ENCODE measurements at places on chromosomes 6 and 20.

DNA sequence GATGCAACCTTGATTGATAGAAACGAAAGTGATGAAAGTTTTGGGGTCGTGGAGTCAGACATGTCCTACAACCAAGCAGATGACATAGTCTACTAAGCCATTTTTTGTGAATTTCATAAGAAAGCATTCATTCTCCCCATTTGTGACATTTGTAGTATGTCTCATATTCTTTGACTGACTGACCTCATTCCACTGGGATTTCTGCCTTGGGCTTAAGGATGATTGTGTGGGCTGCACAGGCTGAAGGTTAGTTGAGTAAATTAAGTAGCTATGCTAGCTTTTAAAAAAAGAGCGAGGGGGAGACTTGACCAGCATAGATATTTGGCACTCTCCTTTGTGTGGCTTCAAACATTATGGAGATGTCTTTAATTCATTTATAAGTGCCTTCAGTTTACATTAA is 28.9 kb downstream of the STMND1 start:
- no peak for DNase-seq

- no peak for DNase-seq
These were observed 93.6 kb upstream of the FAM8A1 start for GRCh38 chr6:17506531-17506930.

GRCh38 chr6:26611599-26611998 is 14.8 kb downstream of the ABT1 start:
- no peak for DNase-seq

DNA sequence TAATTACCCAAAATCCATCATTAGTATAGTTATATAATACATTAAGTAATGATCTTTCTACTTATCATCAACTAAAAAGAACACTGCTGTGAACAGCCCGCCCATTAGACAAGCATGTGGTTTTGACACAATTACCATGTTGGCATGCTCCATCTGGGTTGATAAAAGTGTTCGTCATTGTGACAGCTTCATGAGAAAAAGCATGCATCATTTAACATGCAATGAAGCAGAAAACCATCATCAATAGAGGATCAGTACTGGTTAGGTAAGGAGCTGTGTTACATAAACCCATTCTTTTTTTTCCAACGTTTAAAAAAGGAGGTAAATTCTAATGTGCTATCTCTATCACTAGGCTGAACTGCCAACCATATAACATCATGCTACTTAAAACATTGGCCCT is 101.9 kb downstream of the EPB41L2 start:
- no peak for DNase-seq

DNA sequence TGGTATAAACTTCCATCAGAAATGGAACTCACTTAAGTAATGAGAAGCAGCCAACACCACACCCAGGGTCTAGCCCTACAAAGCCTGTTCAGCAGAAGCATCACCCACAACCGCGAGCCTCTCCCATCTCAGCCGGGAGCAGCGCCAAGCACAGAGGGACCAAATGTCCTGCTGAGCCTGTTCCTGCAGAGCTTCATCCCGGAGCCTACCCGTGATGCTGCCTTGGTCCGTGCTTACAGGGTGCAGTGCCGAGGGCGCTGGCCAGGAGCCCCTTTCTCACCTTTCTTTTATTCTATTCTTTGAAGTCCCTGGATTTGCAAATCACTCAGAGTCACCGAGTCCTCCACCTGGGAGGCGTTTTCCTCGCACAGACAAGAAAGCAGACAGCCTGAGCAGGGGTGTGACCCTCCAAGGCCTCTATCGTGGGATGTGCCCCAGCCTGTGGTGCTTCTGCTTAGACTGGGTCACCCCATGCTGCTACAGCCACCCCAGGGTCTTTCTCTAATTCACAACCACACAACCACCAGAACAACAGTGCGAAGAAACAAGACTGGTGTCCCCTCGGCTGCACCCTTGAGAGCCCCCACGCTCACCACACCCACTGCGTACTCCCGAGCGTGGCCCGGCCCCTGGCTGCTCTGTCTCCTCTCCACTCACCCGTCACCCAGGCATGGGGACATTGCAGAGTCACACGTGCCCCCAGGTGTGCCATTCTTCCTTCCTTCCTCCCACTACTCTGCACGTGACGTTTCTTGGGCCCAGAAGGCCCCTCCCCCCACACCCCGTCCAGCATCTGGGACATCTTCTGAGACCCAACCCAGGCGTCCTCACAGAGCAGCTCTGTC is 92.2 kb upstream of the MPC1 start:
- DNase-seq, result no peak

- no peak for DNase-seq
These were observed 190.3 kb upstream of the PREP start for GRCh38 chr6:105593056-105593690.

- DNase-seq, result no peak
These were observed 51.8 kb downstream of the CYB5R4 start for GRCh38 chr6:83911278-83911677.

GRCh38 chr6:147060636-147061035 is 143.6 kb upstream of the STXBP5 start:
- DNase-seq, result no peak

GRCh38 chr6:168634541-168635328 is 193.8 kb downstream of the SMOC2 start:
- DNase-seq, result no peak

GRCh38 chr20:59749301-59749700 is 145.0 kb downstream of the PHACTR3 start:
- no peak for DNase-seq

DNA sequence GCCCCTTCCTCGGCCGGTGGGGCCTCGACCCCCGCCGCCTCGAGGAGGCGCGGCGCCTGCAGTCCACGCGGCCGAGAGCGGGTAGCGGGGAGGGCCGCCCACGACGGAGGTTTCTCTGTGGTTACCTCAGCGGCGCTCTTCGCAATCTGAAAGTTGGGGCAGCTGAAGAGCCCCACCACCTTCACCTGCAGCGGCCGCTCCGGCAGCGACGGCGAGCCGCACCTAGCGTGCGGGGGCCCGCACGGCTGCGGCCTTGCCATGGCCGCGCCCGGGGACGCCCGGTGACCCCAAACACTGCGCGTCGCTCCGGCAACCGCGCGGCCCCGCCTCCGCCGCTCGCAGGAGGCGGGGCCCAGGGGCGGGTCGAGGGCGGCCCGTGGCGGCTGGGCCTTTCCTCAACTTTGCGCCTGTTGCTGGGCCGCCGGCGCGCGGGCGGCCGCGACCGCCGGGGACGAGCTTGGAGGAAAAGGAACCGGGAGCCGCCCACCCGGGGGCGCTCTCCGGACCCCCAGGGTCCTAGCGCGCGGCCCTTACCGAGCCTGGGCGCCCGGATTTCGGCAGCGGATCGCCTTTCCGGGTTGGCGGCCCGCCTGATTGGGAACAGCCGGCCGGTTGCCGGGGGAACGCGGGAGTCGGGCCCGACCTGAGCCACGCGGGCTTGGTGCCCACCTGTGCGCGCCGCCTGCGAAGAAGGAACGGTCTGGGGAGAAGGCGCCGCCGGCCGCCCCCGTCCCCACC is at the start of the genes PPIL6 and SMPD2:
Gene PPIL6 (minus strand): TSS at position 298 of the 738 bp plus-strand sequence. CDS start 38 bp downstream, at position 260.
Gene SMPD2 (plus strand): TSS at position 394 of the 738 bp plus-strand sequence. CDS start 398 bp downstream, outside the sequence.
- DNase-seq, result peak; percentile 58

DNA sequence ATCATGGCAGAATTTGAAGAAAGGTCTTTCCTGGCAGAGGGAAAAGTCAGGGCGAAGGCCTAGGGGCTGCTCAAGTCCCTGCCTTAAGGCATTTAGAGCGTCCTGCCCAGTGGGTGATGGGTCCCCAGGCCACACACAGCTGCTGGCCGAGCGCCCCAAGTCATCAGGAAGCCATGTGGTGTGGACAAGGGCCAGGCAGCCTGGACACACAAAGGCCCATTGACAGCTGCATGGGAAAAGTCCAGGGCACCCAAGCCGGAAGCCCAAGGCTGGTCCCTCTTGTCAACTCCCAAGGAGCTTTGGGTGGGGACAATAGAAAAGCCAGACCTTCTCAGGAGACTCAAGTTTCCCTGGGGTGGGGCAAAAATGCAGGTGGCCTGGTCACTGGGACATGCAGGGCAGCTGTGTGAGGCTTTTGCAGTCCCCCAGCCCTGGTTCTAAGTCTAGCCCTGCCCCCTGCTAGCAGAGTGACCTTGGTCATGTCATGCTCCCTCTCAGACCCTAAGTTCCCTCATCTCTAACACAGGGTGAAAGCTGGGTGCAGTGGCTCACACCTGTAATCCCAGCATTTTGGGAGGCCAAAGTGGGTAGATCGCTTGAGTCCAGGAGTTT is 44.3 kb upstream of the PTGIS start:
- DNase-seq, result no peak

GRCh38 chr20:56501116-56501515 is 23.4 kb upstream of the FAM209A start:
- no peak for DNase-seq

- no peak for DNase-seq
These were observed 10.3 kb upstream of the RALY start for GRCh38 chr20:33983371-33983770.

DNA sequence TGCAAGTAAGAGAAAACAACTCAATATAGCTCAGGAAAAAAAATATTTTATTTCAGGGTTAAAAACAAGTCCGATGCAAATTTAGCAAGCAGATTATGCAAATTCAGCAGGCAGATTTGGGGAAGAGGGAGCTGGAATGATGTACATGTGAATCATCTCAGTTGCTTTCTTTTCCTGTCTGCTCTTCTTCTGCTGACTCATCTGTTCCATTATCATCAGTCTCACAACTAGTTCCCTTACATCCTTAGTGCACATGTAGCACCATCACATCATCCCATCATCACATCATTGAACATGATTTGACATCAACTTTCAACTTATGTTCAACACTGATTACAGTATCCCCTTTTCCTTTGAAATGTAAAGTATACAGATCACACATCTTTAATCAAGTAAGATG is 11.5 kb upstream of the DEFB113 start:
- no peak for DNase-seq

- DNase-seq, result no peak
These were observed 7.6 kb downstream of the CD24 start for GRCh38 chr6:106966671-106967640.

- DNase-seq, result no peak
These were observed 43.1 kb downstream of the ERMARD start for GRCh38 chr6:169794317-169795055.

DNA sequence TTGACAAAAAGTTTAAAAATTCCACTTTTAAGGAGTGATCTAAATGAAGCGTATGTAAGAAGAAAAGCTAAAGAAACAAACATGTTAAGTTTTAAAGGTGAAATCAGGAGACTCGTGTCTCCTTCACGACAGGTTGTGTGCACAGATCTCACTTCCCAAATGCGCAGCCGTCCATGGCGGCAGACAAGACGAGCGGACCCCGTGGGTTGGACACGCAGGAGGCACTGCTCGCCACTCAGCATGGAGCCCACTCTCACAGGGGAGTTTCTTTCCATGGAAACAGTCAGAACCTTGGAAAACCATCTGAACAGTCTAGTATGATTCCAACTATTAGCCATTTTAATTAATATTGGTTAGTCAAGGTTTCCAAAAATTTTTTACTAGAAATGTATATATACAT is 48.9 kb downstream of the WDR27 start:
- no peak for DNase-seq
